ENCODE measurements at places on chromosomes 4 and X.

DNA sequence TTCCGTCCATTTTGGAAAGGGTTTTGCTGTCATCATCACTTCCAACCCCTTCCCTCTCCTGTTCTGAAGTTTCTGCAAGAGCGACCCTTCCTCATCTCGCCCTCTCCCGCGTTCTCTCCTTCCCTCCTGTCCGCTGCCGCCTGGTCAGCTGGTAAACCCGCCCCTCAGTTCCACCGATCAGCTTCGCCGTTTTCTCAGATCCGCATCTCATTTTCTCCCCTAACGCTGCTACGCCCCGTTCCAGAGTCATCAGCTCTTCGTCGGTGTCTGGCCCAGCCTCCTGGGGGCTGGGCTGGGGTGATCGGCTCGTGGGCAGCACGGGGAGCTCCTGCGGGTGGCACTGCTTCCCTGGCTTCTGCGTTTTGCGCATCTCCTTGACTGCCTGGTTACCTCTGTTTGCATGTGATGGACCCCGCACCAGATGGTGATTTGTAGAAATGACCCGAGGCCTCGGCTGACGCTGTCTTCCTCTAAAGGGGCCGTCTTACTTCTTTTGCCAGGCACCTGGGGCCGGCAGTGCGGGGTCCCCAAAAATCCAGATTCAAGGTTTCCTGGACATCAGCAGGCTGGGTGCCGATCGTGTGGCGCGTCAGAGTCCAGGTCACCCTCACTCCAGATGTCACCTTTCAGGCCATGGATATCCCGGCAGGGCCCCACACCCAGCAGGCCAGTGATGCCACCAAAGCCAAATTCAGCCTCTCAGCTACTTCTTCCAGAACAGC is 13.4 kb downstream of the CTBP1 start:
- no peak for DNase-seq

DNA sequence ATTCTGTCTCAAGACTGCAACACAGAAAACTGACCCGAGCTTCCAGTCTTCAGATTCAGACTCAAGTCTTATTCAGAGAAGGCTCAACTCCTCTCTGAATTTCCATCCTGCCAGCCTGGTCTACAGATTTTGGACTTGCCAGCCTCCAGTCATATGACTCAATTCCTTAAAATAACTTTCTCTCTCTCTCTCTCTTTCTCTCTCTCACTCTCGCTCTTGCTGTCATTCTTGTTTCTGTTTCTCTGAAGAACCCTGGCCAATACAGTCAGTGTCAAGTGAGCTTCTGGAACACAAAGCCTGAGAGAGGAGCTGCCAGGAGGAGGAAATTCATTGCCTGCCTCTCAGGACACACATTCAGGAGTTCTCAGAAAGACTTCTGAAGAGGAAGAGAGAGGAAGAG is 154.9 kb downstream of the PARM1 start:
- no peak for DNase-seq

DNA sequence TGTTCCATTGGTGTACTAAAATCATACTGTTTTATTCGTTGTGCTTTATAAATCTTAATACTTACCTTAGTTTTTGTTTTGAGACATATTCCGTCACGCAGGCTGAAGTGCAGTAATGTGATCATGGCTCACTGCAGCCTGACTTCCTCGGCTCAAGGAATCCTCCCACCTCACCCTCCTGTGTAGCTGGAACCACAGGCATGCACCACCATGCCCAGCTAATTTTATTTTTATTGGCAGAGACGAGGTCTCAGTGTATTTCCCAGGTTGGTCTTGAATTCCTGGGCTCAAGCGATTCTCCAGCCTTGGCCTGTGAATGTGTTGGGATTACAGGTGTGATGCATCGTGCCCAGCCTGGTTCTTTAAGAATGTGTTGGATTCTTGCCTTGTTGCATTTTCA is 24.4 kb upstream of the DCK start:
- DNase-seq: no peak

DNA sequence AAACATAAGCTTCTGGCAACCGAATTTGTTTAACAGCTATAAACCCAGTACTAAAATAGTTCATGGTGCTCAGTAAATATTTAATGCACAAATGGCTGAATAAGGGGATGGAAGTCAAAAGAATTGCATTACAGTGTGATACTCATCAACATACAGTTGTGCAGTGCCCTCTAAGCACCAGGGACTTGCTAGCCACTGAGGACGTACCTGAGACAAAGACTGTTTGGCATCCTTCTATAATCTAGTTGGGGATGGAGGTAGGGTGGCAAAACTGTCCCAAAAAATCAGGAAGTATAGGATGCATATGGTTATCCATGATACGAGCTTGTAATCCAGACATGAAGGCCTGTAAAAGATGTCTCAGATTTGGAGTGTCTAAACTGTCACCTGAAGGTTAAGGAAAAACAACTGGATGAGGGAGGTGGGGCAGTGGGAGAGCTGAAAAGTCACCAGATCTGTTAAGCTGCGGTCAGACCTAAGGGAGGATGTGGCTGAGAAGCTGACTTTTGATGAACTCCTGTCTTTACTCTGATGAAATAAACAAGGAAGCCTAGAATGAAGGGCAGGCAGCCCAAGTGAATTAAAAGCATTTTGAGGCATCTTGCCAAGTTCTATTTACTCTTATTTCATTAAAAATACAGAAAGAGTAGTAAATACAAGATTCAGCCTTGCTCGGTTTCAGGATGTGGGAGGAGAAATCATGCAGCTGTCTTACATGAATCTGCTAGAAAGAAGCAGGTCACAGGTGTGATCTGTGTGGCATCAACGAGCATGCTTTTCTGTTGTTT is 12.0 kb upstream of the CD38 start:
- DNase-seq: no peak

DNA sequence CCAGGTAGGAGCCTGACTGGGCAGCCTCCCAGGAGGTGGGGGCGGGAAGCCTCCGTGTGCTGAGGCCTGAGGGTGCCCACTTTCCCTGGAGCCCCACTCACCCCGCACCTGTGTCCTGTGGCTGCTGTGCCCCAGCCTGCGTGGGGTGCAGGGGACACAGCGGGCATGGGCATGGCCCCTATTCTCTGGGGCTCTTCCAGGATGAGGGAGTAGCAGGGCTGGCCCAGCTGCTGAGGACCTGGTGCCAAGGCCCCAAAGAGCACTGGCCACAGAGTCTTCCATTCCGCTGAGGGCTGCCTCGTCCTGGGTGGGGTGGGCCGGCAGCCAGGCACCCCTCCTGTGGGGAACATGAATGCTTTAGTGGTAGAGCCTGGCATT is 51.7 kb upstream of the SORCS2 start:
- DNase-seq: no peak

DNA sequence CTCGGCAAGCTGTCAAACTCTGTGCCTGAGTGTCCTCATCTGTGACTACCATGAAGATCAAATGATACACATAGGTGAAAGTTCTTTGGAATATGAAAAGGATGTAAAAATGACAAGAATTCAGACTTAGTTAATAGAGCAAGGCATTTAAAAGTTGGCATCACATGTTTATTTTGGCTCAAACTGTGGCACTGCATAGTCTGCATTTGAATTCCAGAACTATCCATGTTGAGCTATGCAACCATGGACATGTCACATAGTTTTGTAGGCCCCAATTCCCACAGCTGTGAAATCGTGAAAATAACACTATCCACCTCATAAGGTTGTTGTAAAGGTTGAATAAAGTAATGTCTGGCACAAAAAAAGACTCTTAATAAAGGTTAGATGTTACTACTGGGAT is 33.9 kb downstream of the AFF2 start:
- no peak for DNase-seq
